AG09309 (cell line): ENCODE measurements at places on chromosomes 12 and 14.

GRCh38 chr14:50343434-50343833, 31.3 kb downstream of the DMAC2L start:
- DNase-seq = no peak

- DNase-seq = no peak
Measured at GRCh38 chr12:109582636-109583035, 9.0 kb downstream of the MVK start.

DNA sequence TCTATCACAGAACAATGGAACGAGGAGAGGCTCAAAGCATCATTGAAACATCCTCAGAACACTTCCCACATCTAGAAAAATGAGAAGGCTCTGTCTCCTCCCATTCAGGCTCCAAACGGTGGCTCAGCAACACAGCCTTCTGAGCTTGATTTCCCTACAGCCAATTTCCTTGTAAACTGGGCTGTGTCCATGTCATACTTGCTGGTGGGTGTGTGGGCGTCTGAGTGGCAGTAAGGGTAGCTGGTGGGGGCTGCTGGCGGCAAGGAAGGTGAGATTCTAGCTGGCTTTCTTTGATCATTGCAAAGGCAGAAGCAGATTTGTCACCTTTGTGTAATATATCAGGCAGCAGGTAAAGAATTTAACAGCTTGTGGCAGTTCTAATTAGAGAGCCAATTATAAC, 163.7 kb downstream of the CALM1 start:
- no peak for DNase-seq

DNA sequence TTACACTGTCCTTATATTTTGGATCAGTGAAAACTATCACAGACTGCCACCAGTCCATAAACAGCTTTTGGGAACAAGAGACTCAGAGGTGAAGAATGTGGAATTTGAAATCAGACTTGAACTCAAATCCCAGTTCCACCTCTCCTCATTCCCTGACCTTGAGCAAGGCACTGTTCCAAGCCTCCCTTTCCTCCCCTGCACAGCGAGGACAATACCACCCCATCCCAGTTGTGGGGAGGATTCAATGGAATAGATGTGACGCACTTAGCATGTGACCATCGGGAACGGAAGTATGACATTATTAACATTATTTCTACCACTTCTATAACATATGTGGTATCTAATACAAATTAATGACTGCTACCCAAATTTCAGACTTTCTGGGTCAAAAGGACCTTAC, 63.5 kb downstream of the DPF3 start:
- no peak for DNase-seq

GRCh38 chr14:24605435-24606190, 3.9 kb downstream of the GZMH start:
- no peak for DNase-seq
